ENCODE measurements at places on chromosomes 4 and X.

DNA sequence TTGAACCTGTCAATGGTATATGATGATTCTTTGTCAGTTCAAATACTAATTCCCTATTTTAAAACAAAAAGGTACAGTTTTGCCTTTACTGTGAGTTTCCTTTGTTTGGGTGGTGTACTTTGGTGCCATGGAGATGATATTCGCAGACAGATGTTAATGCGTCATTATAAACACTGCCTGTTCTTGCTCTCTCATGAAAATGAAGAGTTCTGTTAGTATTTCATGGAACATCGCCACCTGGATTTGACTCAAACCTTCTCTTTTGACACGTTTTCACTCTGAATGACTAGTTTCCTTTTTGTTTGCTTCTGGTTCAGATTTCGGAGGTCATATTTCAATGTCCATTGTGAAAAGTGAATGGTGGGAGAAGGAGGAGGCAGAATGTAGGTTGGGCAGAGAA is 6.9 kb upstream of the CTSO start:
- DNase-seq, result no peak

- DNase-seq, result no peak
These were observed 70.2 kb upstream of the NEIL3 start for GRCh38 chr4:177239477-177239876.

- no peak for DNase-seq
These were observed 93.1 kb downstream of the GATB start for GRCh38 chr4:151667666-151668065.

- DNase-seq, result no peak
These were observed 1.4 kb downstream of the SEL1L3 start for GRCh38 chr4:25861280-25861950.

- no peak for DNase-seq
These were observed 16.7 kb downstream of the PRR32 start for GRCh38 chrX:126836186-126836585.

GRCh38 chr4:98113012-98113411 is 30.3 kb downstream of the STPG2 start:
- DNase-seq, result no peak

GRCh38 chr4:104494822-104495559 is at the start of gene CXXC4:
Gene CXXC4 (minus strand): TSS chr4:104494894. CDS start chr4:104491802, 3,092 bp downstream.
- no peak for DNase-seq

DNA sequence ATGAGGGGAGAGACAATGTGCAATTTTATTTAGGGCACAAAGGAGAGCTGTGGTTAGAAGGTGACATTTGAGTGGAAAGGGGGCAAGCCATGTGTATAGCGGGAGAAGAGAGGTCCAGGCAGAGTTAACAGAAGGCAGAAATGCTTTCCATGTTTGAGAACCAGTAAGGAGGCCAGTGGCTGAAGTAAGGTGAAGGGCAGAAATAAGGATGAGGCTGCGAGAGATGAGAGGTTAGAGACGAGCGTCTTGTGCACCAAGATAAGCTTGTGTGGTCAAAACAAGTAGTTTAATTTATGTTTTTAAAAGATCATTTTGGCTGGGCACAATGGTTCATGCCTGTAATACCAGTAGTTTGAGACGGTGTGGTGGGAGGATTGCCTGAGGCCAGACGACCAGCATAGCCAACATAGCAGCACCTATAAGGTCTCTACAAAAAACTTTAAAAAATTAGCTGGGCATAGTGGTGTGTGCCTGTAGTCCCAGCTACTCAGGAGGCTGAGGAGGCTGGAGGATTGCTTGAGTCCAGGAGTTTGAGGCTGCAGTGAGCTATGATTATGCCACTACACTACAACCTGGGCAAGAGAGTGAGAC is 8.5 kb downstream of the HTT start:
- no peak for DNase-seq

DNA sequence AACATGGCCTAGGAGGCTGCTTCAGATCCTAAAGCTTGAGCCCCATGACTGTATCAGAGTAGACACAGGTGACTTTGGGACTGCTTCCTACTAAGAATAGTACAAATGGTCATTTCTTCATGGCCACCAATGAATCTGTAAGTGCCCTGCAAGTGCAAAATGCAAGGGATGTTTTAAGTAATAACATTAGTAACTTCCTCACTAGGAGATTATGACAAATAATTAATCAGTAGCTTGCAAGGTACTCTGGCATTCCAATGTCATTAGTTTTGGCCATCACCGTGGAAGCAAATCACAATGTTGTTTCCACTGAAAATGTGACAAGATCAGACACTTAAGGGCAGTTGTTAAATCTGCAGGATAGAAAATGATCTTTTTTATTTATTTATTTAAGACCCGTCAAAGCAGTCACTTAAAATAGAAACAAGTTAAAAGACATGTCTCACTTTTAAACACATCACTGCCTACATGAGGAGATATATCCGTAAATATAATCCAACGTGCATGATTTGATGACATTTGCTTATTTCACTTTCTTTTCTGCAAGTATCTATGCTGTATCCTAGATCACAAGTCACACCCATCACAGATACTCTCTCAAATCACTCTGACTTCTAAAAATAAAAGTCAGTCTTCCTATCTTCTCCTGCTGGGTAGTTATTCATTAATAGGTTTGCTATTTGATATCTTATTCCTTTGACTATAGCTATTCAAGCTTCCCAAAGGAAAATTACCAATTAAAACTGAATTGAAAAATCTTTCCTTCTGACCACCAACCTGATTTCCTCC is 400.6 kb downstream of the IL15 start:
- DNase-seq, result no peak

DNA sequence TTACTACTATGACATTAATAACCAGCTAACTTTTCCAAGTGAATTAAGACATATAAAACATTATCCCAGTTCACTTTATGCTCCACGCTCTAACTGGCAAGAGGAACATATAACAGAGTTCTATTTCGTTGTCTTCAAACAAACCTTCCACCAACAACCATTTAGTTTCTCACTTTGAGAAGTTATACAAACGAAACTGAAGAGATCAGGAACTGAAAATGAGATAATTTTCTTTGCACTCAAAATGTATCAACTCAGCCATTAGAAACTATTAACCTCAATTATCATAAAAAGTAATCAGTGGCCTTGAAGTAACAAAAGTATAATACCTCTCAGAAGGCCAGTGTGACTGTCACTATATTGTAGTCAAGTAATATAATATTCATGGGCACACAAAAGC is 70.1 kb downstream of the CHM start:
- DNase-seq, result no peak

DNA sequence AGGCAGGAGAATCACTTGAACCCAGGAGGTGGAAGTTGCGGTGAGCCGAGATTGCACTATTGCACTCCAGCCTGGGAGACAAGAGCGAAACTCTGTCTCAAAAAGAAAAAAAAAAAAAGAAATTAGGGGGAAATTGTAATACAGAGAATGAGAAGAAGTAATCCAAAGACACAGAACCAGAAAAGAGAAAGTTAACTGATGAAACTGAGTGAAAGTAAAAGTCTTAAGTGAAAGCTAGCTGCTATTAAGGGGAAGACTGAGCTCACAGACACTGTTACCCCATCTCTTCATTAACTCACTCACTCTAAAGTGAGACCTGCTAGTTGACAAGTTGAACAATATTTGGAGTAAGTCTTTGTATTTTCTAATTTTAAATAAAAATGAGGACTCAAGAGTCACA is 763.0 kb upstream of the PCDH10 start:
- no peak for DNase-seq

- DNase-seq, result no peak
These were observed 41.9 kb downstream of the WDR1 start for GRCh38 chr4:10074767-10075105.

DNA sequence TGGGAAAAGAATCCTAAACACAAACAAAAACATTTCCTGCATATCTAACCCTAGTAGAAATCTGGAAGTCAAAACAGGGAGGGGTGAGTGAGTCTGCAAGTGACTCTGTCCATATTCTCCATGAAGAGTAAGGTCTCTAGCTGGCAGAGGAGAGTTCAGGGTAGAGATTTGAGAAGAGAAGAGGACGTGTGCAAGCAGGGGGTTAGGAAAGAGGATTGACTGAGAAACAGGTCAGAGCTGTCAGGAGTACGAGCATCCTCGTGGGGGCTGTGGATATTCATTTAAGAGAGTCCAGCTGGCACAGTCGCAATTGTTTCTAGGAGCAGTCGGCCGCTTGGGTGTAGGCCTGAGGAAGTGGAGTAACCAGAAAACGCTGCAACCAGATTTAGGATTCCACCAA is 27.9 kb downstream of the PROM1 start:
- no peak for DNase-seq

DNA sequence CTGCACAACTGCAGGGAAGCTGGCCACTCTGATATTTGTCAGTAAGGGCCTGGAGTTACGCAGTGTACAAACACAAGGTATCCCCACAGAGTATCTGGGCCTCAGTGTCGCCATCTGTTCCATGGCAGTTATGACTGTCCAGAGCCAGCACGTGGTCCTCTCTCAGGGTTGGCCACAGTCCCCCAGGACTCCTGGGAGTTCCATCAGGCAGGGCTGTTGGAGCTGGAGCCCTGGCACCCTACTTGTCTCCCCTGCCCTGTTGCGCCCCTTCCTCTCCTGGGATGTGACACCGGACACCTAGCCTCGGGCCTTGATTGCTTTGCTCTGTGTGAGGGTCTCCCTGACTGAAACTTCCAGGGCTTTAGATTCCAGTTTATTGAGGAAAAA is 8.4 kb downstream of the HTRA3 start:
- no peak for DNase-seq

GRCh38 chrX:45935408-45935807 is 609.8 kb downstream of the ZNF674 start:
- DNase-seq, result no peak

- DNase-seq, result no peak
These were observed 1577.0 kb upstream of the TENM3 start for GRCh38 chr4:180665994-180666824.

DNA sequence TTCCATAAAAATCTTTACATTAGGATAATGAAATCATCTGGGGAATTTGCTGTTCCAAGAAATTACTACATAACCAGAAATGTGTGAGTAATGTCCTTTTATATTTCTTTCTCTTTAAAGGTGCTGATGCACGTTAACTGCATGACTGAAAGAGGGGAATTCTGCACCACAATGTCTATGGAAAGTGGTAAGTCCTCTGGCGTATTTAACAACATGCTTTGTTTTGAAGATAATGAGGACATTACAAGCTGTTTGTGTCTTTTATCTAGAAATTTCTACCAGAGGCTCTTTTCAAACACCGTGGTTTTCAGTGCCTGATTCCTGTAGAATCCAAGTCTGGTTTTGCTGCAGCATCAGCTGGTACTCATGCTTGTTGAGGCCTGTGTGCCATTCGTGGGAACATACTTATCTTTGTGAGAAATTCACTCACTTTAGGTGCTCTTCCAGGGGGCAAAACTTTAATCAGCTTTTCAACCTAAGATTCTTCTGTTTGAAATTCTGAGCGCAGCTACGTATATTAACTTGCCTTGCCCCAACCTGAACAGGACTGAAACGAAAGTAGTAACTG is 257.2 kb downstream of the PDHA2 start:
- no peak for DNase-seq

DNA sequence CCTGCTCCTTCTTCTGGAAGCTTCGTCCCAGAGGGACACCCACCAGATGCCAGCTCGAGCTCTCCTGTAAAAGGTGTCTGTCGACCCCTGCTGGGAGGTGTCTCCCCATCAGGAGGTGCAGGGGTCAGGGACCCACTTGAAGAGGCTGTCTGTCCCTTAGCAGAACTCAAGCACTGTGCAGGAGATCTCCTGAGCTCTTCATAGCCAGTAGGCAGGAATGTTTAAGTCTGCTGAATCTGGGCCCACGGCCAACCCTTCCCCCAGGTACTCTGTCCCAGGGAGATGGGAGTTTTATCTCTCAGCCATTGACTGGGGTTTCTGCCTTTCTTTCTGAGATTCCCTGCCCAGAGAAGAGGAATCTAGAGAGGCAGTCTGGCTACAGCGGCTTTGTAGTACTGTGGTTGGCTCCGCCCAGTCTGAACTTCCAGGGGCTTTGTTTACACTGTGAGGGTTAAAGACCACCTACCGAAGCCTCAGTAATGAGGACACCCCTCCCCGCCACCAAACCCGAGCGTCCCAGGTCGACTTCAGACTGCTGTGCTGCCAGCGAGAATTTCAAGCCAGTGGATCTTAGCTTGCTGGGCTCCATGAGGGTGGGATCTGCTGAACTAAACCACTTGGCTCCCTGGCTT is 1383.0 kb upstream of the TENM3 start:
- no peak for DNase-seq

DNA sequence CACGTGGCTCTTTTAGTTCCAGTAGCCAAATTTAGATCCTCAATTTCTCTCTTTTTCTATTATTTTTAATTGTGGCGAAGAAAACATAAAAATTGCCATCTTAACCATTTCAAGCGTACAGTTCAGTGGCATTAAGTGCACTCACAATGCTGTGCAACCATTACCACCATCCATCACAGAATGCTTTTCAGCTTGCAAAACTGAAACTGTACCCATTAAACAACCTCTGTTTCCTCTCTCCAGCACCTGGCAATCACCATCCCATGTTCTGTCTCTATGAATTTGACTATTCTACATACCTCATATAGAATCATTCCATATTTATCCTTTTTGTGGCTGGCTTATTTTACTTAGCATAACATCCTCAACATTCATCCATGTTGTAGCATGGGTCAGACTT is 74.9 kb downstream of the METTL14 start:
- DNase-seq, result no peak

DNA sequence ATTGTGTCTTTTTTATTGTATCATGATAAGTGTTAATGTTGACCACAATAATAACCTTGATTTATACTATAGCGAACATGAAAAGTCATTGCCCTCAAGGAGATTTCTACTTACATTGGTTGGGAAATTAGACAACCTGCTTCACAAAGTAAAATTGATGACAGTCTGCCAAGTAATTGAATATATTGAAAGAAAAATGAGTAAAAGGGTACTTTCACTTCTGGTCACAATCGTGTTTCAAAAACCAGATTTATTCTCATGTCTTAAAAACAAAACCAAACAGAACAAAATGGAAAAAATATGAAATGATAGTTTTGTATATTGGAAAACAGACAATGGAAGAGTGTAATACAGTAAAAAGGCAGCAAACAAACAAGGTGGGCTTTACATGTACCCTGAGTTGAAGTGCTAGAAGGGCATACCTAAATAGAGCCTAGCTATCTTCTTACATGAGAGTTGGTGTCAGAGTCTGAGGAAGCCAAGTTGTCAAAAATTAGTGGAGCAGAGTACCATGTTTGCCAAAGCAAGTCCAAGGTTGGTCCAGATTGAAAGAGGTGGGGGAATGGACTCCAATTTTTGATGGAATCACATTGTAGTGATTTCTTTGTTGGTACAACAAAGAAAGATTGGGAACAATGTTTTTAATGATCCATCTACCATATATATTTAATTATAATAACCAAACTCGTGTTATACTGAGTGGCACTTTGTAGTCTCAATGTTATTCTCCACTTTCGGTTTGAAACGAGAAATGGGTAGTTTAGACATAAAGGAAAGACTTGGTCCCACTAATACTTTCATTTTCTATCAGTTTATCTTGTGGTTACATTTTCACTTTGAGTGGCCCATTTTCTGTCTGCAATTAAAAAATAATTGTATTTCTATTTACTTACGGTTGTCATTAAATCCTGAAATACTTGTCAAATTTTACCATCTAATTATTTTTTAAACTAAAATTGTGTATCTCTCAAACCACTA is 775.6 kb downstream of the STIM2 start:
- DNase-seq, result no peak

GRCh38 chrX:2767631-2768455 is 16.0 kb downstream of the XG start:
- DNase-seq, result no peak

Measured in activated CD8-positive, alpha-beta memory T cell treated with anti-CD3 and anti-CD28 coated beads for 4 hours (primary cell).